AG08396 (cell line): ENCODE measurements at places on chromosomes 3 and 15.
A peak's percentile ranks its signal among the peaks of the same experiment; 100 is the strongest.

- DNase-seq: no peak
Observed at GRCh38 chr15:75143738-75144334, 57.8 kb upstream of the C15orf39 start.

DNA sequence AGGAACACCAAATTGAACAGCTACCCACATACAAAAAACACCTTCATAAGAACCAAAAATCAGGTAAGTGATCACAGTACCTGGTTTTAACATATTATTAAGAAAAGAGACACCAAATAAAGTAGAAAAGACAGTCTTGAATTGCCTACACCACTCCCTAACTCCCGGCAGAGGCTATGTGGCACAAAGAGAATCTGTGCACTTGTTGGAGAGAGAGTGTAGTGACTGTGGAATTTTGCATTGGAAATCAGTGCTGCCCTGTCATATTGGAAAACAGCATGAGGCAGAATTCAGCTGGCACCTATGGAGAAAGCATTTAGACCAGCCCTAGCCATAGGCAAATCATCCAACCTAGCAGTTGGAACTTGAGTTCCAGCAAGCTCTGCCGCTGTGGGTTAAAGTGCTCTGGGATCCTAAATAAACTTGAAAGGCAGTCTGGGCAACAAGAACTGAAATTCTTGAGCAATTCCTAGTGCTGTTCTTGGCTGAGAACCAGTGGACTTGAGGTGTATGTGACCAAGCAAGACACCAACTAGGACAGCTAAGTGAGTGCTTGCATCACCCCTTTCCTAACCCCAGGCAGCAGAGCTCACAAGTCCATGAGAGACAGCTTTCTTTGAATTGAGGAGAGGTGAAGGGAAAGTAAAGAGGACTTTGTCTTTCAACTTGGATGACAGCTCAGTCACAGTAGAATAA lies 969.6 kb upstream of the ALCAM start:
- no peak for DNase-seq

DNA sequence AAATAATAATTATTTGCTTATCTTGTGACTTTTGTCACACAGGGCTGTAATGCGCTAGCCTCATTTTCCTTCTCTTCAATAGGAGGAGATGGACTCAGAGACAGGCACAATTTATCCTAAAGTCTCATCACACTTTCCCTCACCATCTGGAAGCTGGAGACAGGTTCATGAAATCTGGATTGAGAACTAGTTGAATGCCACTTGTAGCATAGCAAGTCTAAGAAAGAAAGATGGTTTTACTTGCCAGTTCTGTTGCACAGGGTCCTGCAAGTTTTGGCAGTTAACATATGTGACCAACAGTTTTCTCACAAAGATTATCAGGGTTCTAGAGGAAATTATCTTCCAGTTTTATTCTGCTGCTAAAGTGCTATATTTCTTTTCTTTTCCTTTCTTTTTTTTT lies 9.0 kb upstream of the ZSCAN2 start:
- no peak for DNase-seq

- no peak for DNase-seq
Observed at GRCh38 chr3:50122661-50123391, 32.3 kb upstream of the SEMA3F start.

DNA sequence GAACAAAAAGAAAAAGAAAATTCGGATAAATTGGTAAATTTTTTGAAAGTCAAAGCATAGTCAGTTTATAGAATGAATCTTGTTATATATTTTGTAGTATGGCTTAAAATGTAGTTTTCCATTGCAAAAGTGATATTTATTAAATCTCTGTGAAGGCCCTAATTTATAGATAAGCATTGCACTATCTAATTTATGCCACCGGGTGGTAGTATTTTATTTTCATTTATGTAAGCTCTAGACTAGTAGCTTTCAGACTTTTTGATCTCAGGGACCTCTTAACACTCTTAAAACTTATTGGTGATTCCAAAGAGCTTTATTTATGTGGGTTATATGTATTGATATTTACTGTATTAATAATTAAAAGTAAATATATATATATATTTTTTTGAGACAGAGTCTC lies 133.9 kb upstream of the LRRFIP2 start:
- no peak for DNase-seq

GRCh38 chr3:23094890-23095462 lies 108.2 kb upstream of the UBE2E2 start:
- peak; percentile 46 for DNase-seq

DNA sequence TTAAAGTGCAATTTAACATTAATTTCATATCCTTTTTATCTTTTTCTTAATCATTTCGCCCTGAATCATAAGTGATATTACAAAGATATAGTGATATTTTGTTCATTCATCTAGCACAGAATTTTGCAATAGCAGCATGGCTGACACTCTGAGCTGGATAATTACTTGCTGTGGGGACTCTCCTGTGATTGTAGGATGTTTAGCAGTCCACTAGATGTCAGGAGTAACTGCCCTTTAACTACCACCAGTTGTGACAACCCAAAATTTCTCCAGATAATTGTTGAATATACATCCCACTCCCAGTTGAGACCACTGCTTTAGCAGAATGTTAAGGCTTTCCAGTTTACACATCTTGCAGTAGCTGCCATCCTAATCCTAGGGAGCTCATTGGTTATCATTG lies 196.8 kb upstream of the MBNL1 start:
- peak; percentile 39 for DNase-seq

DNA sequence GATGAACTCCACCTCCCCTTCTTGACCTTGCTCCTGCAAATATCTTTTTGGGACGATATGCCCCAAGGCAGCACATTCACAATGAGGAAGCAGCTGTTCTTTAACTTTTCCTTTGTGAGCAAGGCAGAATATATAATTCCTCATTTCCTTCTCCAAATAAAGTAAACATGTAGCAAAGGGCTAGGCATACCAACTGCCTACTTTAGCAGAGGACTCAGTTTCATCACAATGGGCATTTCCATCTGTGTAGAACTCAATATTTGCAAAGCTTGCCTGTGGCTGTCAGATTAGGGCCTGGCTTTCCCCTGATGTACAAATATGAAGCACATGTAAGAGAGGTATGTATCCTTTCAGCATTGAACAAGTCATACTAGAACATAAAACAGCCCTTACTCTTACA lies 366.9 kb downstream of the RSL24D1 start:
- no peak for DNase-seq

DNA sequence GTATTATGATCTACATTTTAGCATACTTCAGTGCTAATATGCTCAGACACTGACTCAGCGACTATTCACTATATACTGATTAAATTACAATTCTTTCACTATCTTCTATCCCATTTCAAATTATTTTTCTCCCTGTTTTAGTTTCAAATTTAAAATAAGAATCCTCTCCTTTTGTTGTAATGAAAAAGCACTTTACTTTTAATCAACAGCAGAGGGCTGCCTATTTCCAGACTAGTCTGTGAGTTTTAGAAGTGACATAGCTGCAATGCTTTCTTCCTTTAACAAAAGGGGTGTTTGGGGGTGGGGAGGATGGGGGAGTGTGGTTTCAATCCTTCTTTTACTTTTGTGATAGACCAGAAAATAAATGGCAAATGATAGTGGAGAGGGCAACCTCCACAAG lies 2.4 kb downstream of the NEDD4 start:
- DNase-seq: no peak
